Ammon's horn (tissue), 1 donor: ENCODE measurements at places on chromosomes 5 and 9.

GRCh38 chr9:80873861-80874260 lies 815.5 kb downstream of the TLE1 start:
- DNase-seq, result no peak

DNA sequence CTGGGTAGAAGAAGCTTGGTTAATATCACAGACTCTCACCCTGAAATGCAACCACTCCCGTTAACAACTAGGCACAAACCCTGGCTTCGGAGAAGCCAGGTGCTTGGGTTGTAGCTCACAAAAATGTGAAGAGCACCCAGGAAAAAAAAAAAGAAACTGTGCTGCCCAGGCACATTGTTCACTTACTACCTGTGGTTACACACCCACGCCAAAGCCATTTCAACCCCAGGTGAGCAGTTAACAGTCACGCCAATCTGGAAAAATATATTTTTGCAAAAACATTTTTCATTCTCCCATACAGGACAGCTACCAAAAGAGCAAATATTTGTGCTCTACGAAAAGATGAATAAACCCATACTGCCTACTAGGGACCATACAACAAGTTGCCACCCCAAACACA lies 49.2 kb downstream of the SIL1 start:
- no peak for DNase-seq

GRCh38 chr5:81140943-81141342 lies 92.2 kb upstream of the CKMT2 start:
- no peak for DNase-seq

DNA sequence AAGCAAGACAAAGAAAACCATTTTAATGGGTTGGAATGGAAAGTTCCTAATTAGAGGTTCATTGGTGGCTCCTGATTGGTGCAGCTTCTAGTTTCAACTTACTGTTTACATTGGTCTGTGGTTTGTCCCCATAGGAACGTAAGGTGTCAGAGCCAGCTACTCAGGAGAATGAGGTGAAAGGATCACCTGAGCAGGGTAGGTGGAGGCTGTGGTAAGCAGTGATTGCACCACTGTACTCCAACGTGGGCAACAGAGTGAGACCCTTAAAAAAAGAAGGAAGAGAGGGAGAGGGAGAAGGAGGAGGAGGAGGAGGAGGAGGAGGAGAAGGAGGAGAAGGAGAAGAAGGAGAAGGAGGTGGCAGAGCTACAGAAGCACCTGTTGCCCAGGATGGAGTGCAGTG lies 30.4 kb downstream of the KCNIP1 start:
- DNase-seq, result no peak

- no peak for DNase-seq
Observed at GRCh38 chr5:149216496-149216895, 55.2 kb upstream of the AFAP1L1 start.

DNA sequence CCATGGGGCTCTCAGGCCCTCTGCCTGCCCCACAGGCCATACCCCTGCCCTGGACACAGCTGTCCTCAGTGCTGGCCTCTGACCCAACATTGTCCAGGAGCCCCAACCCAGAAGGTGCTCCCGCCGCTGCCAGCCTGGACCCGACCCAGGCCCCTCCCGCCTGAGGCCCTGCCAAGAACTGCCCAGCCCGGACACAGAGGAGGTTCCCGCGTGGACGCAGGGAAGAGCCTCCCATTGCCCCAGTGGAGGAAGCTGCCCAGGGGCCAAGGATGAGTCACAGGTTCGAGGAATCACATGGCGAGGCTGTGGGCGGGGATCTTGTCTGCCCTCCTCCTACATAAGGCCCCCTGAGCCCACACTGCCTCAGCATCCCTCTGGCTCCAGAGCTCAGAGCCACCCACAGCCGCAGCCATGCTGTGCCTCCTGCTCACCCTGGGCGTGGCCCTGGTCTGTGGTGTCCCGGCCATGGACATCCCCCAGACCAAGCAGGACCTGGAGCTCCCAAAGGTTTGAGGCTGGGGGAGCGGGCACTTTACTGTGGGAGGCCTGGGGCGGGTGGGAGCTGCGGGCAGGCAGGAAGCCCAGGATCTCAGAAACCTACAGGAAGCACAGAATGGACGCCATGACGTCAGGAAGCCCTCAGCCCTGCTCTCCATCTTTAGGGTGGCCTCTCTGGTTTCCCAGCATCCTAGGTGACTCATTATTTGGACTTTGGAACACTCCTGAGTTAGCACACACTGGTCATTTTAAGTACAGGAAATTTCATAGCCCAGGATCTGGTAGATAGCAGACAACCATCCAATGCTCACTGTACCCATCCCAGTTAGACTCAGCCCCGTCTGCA lies at the start of gene PAEP:
TSS of gene PAEP (plus strand) at position 366 of the 844 bp plus-strand sequence.
- DNase-seq, result no peak
